ENCODE measurements at places on chromosomes 3 and 15.

GRCh38 chr3:187314176-187314575 is 22.6 kb upstream of the MASP1 start:
- no peak for DNase-seq

- DNase-seq = no peak
Measured at GRCh38 chr3:82236257-82236656, 474.8 kb upstream of the GBE1 start.

- no peak for DNase-seq
Measured at GRCh38 chr3:67415511-67415910, 238.9 kb downstream of the SUCLG2 start.

GRCh38 chr15:32823750-32824149 is 105.9 kb downstream of the GREM1 start:
- no peak for DNase-seq

DNA sequence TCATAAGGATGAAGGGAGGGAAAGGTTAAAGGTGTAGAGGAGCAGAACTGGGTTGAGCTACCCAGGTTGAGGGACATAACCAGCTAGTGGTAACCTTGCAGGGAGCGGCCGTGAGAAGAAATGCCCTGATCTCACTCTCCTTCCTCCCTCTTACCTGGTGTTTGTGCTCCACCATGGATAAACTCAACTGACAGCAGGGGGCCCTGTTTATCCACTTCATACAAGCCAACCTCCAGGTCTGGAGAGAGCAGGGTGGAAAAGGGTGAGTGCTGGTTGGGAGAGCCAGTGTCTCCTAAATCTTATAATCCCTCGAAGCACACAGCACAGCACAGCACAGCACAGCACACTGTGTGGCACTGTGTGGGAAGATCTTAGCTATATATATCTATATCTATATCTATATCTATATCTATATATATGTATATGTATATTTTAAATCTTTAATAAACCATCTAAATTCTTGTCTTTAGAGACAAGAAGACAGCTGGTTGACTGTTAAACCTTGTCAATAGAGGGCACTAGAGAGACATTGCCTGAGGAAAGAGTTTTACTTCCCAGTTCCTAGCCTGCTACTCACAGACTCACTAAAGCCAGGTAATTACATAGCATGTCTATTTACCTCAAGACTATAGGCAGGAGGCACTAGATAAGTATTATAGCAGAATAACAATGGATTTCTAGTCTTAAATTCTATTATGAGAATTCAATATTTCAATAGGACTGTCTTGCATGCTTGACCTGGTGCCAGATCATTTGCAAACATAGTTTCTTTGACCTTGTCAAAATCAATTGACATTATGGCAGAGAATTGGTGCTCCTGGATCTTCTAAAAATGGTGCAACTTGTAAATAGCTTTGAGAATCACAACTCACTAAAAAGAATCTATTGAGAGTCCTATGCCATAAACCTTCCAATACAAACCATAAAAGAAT is 21.7 kb upstream of the FMN1 start:
- DNase-seq = no peak

- DNase-seq = no peak
Measured at GRCh38 chr3:3560591-3561311, 238.5 kb upstream of the LRRN1 start.

DNA sequence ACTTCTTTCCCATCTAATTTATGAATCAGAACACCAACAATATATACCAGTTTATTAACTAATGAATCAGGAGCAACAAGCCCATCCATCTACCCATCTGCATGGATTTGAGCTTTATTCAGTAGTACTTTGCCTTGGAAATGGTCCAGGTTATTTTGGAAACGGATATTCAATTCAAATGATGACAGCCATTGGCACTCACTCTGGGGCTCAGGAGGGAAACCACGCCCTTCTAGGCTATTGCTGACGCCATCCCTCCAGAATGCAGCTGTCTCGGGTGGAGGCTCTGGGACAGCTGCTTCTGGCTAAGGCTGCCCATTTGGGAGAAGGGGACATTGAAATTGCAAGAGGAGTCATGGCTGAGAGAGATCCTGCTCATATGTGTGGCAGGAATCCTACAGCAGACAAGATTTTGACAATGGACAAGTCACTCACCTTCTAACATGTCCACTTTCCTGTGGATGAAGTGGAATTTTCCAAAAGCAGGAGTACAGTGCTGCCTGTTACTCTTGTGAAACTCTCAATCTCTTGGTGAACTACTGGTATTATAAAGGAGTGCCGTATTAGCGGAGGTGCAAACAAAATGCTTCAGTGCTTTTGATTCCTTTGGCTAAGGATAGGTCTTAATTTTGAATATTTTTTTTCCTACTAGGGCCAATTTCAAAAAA is 29.3 kb upstream of the TRAK1 start:
- DNase-seq = no peak

DNA sequence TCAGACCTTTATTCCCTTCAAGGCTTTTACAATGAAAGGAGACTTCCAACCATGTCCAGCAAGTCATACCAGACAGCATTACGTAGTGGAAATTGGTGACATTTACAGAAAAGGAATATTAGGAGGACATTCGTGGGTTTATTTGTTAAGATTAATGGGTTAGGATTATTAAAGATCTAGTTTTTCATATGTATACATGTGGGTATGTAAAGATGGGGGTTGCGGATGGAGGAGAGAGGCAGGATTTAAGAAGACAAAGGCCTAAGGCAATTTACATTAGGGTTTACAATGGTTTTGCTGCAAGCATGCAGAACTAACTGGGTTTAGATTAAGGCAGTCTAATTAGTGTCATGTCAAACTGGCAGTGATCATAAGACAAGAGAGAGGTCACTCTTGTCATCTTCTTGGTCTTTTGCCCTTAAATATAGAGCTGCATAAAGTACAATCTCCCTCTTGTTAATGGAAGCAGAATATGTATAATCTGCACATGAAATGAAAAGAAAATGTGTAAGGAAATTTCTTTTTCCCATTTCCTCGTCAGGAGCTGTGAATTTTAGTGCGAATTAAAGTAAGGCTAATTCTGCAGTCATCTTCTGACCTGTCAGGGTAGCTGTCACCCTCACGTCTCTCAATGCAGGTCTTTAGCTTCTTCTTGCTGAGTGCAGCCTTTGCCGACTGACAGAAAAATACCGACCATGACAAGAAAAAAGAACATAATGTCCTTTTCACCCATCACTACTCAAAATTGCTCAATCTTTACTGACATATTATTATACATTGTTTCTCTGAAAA is 258.9 kb upstream of the MEIS2 start:
- no peak for DNase-seq

DNA sequence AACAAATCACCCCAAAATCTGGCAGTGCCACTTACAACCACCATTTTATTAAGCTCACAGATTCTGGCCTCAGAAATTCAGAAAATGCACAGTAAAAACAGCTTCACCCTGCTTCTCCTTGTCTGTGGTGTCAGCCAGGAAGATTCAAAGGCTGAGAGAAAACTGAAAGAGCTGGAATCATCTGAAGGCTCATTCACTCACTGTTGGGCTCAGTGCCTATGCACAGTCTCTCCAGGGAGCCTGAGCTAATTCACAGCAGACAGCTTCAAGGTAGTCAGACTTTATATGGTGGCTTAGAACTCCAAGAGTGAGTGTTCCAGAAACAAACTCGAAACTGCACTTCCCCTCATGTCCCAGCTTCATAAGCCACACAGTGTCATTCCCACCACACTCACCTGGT is 16.5 kb upstream of the PLOD2 start:
- no peak for DNase-seq

DNA sequence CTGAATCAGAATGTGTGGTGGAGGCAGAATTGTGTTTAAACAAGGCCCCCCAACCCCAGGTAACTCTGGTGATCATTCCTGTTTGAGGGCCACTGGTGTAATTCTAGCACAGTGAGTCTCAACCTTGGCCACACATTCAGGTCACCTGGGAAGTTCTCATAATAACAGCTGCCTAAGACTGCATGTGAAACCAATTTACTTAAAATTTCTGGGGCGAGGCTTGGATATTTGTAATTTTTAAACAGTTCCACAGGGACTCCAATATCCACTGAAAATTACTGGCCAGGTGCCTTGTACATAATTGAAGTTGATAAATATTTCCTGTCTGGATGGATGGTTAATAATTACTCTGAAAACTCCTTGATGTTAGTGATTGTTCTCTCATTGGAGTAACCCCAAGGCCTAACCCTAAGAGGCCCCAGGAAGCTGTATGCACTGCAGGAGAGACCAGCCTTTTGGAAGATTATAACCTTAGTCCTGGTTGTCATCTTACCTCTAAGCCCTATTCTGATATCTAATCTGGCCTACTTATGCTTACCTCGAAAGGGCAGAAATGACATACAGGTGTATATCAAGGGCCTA is 25.7 kb upstream of the EPHB1 start:
- DNase-seq = no peak

- DNase-seq = no peak
Measured at GRCh38 chr3:171314341-171314740, 145.9 kb downstream of the TNIK start.

DNA sequence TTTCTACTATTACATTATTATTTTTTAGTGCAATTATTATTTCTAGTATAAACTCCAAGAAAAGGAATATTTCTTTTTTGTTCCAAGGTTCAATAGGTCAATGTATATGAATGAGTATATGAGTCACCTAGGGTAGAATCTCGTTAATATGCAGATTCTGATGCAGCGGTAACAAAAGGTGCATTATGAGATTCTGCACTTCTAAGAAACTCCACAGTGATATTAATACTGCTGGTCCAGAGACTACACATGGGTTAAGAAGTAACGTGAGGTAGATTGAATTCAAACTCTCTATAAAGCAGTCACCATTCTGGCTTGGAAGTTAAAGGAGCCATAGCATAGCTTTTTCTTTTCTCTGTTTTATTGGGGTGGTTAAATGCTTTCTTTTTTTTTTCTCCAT is 596.2 kb upstream of the TBL1XR1 start:
- no peak for DNase-seq

- no peak for DNase-seq
Measured at GRCh38 chr3:9251055-9251786, 1.8 kb upstream of the SRGAP3 start.

DNA sequence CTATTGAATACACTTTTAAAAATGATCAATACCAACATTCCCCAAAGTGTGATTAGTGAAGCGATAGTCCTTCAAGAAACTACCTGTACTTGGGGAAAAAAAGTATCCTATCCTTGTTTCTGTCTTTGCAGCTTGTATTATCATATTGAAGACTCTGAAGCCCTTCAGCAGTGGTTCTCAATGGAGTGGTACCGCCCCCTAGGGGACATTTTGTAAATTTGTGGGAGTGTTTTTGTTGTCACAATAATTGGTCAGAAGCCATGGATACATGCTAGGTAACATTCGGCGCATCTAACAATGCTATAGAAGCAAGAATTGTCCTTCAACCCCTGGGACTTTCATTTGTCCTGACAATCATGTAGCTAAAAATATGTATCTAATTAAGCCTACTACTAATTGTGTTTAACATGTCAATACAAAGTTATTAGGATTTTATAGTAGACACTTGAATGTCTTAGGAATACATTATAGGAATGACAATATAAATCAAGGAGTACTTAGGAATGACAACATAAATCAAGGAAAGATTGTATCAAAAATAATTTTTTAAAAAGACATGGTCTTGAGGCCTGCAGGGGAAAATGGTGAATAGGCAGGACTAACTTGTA is 53.7 kb downstream of the NMD3 start:
- peak; percentile 2 for DNase-seq

DNA sequence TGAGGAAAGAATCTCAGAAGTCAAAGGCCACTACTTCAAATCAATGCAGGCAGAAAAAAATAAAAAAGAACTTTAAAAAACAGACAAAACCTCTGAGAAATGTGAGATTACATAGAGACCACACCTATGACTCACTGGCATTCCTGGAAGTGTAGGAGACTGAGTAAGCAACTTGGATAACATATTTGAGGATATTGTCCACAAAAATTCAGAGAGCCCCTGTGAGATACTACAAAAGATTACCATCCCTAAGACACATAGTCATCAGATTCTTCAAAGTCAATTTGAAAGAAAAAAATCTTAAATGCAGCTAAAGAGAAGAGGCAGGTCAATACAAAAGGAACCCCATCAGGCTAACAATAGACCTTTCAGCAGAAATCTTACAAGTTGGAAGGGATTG is 887.3 kb downstream of the NTRK3 start:
- DNase-seq = no peak

DNA sequence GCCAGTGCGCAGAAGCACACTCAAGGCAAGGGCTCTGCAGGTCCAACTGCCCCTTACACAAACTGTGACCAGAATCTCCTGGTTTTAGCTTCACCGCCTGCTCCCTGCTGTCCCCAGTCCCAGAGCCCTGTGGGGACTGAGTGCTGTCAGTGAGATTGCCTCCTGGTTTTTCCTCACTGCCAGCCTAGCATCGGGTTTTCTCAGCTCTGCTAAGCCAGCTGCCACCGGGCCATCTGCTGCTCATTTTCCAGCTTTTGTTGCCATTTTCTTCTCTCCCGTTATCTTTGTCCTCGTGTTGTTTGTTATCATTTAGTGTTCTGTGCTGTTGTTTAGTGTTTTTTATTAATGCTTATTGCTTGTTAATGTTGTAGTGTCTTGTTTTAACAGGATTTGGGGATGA is 79.5 kb upstream of the BLM start:
- no peak for DNase-seq

DNA sequence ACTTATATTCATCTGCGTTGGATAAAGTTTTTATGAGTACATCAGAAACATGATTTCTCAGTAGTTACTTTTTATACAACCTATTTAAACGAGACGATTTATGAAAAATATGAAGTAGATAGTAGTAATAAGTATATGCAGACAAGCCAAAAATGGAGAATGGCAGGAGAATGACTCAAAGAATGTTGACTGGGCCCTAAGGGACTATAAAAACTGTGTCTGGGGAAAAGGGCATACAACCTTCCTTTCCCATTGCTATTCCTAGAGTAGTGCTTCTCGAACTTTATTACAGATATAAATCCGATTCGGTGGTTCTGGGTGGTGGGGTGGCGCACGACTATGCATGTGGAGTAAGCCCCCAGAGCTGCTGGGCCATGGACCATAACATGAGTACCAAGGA is 558.5 kb downstream of the FOXP1 start:
- no peak for DNase-seq

GRCh38 chr3:43217633-43218032 is 68.7 kb upstream of the SNRK start:
- no peak for DNase-seq

- DNase-seq = no peak
Measured at GRCh38 chr15:86001200-86001599, 78.5 kb upstream of the AGBL1 start.

GRCh38 chr15:92803852-92804609 is 96.1 kb upstream of the CHD2 start:
- DNase-seq = peak; percentile 14

GRCh38 chr3:102727340-102727739 is 292.5 kb downstream of the ZPLD1 start:
- no peak for DNase-seq

DNA sequence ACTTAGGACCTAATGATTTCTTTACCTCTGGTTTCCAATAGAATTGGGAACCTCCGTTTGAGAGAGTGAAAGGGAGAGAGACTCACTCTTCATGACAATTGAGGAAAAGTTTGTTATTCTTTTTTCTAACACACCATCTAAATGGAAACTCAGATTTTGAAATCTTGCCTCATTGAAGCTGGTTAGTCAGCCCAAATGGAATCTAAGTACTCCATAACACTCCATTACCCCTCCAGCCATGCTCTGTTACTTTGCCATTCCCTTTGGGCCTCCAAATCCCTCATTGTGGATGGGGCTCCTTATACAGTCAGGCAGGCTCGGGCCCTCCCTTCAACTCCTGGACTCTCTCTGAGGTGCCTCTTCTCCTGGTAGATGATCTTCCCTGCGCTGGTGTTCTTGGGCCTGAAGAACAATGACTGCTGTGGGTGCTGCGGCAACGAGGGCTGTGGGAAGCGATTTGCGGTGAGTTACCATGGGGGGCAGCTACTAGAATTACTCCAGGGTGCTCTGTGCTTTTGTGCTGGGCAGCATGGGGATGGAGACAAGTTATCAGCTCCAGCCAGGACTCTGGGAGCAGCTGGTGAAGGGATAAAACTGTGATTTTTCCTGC is 1.1 kb downstream of the TM4SF4 start:
- DNase-seq = no peak

All from effector CD4-positive, alpha-beta T cell (primary cell).